ENCODE measurements at places on chromosomes 12 and 14.

DNA sequence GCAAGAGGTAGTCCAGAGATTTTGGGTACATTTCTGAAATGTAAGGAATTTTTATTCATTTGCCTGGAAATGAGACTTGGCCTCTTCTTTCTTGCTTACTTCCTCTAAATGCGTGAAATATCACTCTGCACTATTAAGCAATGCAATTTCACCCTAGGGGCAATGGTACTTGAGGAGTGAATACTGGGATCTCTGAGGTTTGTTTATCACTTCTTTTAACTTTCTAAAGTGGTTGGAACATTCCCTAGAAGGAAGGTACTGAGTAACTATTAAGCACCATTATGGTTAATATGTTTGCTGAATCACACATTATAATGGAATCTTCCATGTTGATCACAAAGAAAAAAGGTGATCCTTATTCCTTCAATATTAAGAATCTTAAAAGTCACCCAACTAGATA, 120.9 kb upstream of the CAND1 start:
- no peak for DNase-seq

DNA sequence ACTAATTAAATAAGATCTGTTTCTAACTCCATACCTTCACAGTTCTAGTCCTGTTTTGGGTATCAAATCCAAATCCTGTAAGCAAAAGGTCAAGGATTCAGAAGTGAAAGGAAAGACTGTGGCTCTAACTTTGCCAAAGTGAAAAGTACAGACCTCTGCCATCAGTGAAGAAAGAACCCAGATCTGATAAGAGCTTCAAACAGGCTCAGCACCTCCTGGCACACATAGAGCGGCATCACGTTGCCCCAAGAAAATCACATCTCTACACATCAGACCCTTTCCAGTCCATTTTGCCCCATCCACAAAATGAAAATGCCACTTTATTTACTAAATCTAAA, 23.2 kb downstream of the CLIP1 start:
- DNase-seq = no peak

DNA sequence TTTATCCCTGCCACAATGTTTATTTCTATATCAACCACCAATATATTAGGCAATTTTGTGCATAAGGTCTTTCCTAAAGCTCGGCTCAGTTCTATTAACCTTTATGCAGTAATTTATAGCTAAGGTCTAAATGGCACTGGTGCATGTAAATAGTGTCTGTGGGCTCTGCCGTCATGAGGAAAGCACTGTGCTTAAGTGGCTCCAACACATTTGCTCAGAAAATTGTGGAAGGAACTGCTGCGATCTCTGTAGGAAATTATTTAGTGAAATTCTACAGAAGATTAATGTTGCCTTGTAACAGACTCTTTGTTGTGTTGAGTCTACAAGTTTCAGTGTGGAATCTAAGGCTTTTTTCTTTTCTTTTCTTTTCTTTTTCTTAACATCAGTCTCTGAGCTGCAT, 54.0 kb upstream of the EGLN3 start:
- DNase-seq = no peak

DNA sequence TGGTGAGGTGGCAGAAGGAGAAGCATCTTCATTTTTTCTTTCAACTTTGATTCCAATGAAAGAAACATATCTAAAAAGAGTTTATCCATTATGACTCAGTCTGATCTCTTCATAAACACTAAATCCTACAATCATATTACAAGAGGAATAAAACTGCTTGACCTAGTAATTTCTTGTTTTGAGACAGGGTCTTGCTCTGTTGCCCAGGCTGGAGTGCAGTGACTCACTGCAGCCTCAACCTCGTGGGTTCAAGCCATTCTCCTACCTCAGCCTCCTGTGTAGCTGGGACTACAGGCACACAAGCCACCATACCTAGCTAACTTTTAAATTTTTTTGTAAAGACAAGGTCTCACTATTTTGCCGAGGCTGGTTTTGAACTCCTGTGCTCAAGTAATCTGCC, 147.2 kb downstream of the NDUFA12 start:
- DNase-seq = no peak

GRCh38 chr12:8987685-8988084, 1.7 kb upstream of the KLRG1 start:
- no peak for DNase-seq

DNA sequence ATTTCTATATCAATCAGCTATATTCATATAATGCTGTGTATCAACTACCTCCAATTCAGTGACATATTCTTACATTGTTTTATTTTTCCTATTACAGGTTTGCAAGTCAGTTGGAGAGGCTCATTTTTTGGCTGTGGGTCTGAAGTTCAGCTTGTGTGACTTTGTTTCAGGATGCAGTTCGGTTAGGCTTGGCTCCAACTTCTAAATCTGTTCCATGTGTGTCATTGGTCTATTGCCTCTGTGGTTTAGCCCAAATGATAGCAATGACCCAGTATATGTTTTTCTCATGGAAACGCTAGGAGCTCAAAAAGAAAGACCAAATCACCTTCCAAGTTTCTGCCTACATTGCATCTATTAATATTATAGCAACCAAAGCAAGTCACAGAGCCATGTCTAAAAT, 848.6 kb upstream of the LRFN5 start:
- DNase-seq = no peak

DNA sequence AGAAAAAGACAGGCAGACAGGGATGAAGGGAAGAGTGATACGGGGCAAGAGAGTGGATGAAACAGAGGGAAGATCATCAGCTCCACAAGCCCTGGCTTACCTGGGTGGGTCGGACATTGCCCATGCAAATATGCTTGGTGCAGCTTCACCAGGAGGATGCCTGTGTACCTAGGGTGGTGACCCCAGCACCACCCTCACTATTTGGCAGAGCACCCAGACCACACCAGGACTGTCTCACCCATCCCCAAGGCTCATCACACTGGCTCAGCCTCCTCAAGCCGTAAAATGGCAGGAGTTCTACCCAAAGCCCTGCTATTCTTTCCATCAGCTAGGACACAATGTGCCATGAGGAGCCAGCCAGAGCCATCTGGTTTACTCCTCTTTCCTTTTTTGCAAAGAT, 3.0 kb downstream of the GALNT8 start:
- DNase-seq = no peak

- no peak for DNase-seq
Observed at GRCh38 chr12:90515199-90516175, 439.5 kb downstream of the CCER1 start.

- DNase-seq = no peak
Observed at GRCh38 chr12:80196419-80196818, 97.1 kb downstream of the OTOGL start.

GRCh38 chr14:69906201-69906600, 27.0 kb downstream of the SMOC1 start:
- DNase-seq = no peak

DNA sequence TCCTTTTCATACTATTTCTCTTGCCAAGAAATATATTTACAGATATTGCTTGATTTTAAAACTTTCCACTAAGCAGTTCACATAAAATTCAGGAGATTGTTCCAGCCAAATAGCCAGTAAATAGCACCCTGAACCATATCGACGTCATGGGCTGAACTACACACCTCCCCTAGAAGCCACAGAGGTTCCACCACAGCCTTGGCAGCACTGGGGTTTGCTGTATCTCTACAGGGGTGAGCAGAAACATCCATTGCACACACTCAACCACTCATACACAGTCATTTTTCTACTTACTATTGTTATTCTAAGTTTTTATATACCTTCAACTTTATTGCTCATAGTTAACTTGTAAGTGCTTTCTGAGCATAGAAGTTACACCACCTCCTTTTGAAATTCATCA, 8.1 kb upstream of the EIF2S3B start:
- DNase-seq = no peak

DNA sequence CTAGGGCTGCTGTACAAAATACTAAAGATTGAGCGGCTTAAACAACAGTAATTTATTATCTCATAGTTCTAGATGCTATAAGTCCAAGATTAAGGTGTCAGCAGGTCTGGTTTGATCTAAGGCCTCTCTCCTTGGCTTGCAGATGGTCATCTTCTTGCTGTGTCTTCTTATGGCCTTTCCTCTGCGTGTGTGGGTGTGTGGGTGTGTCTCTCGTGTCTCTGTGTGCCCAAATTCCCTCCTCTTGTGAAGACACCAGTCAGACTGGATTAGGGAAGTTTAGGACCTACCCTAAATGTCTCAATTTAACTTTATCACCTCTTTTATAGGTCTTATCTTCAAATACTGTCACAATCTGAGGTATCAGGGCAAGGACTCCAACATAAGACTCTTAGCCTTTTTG, 28.3 kb downstream of the DDHD1 start:
- no peak for DNase-seq
